T-helper 2 cell treated with Interferon-gamma antibody and Interleukin-4, amounts not matched to agents 5 μg/mL and 100 μg/mL, for 36 hours (primary cell): ENCODE measurements at places on chromosomes 12 and 14.

- no peak for DNase-seq
Observed at GRCh38 chr14:73665130-73665529, 20.3 kb downstream of the DNAL1 start.

DNA sequence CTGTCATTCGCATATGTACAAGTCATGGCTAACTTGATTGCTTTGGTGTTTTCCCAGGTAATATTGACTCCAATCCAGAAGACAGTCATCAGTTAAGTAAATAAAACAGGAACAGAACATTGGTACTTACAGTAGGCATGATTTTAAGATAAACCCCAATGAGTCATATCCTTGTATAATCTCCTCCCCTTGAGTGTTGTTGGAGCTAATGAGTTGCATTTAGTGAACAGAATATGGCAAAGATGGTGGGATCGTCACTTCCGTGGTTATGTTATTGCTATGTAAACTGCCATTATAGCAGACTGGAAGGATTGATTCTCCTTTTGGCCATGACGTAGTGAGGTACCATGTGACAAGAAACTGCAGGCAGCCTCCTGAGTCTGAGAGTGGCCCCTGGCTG lies 102.2 kb downstream of the TMX1 start:
- no peak for DNase-seq

GRCh38 chr12:10160617-10161385 lies 11.1 kb downstream of the OLR1 start:
- no peak for DNase-seq

DNA sequence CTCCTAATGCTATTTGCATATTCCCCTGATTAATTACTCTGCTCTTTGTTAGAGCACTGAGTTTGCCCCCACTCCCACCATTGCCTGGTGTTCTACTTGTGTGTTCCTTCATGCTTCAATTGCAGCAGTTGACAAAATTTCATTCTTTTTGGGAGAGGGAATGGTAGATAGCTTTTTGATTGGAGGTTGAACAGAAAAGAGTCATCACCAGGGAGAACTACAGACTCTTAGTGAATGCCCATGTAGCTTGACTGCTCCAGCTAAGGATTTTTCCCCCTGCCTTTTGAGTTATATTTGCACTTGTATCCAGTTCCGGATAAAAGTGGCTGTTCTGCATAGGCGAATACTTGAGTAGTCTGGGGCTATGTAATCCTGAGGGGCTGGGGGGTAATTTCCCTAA lies 183.9 kb downstream of the ETNK1 start:
- no peak for DNase-seq
